Body of pancreas (tissue), 4 donors: ENCODE measurements at places on chromosomes 4 and X. TPM values are rescaled to one million over a fixed set of nuclear protein-coding genes. Genes with fewer than 3 reads are reported as not detected.

- H3K36me3 ChIP-seq, result no peaks in the 10 kb centered on the region
- no peak overlapping the region for H3K27ac ChIP-seq
- DNase-seq, result no peak
- no peaks in the 10 kb centered on the region for H3K27me3 ChIP-seq
These were observed 153.6 kb upstream of the INTU start for GRCh38 chr4:127479031-127479622.

GRCh38 chr4:186684889-186685309 is 38.8 kb downstream of the FAT1 start:
- H3K4me3 ChIP-seq, result no peak overlapping the region
- H3K27ac ChIP-seq, result peak overlapping the region; percentile 75
- H3K4me1 ChIP-seq, result peaks cover 34% of the 10 kb centered on the region
- DNase-seq, result no peak
- no peaks in the 10 kb centered on the region for H3K27me3 ChIP-seq

GRCh38 chr4:41408859-41409593 is 128.9 kb upstream of the LIMCH1 start:
- peaks cover 13% of the 10 kb centered on the region for H3K4me1 ChIP-seq
- H3K36me3 ChIP-seq, result no peaks in the 10 kb centered on the region
- H3K27me3 ChIP-seq, result no peaks in the 10 kb centered on the region
- H3K27ac ChIP-seq, result no peak overlapping the region

GRCh38 chrX:68420559-68420958 is 12.7 kb downstream of the OPHN1 start:
- DNase-seq, result no peak
- no peaks in the 10 kb centered on the region for H3K27me3 ChIP-seq
- H3K4me3 ChIP-seq, result no peak overlapping the region
- no peaks in the 10 kb centered on the region for H3K4me1 ChIP-seq
- no peaks in the 10 kb centered on the region for H3K36me3 ChIP-seq

DNA sequence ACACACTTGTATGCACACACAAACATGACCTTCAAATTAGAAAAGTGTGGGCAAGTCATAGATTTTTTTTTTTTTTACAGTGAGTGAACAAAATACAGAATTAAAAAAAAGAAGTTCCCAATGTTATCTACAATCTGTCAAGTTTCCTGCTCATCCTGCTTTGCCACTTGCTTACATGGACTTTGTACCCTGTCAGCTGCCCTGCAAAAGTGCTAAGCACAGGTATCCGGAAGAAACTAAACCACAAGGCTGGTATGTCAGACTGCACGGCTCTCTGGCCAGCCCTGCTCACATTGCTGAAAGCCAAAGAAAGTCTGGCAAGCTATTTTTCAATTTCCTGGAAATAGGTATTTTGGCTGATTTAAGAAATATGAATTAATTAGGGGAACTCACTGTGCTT is 38.9 kb upstream of the BCLAF3 start:
- no peaks in the 10 kb centered on the region for H3K27me3 ChIP-seq
- peaks cover 18% of the 10 kb centered on the region for H3K4me1 ChIP-seq
- DNase-seq, result peak; percentile 71

DNA sequence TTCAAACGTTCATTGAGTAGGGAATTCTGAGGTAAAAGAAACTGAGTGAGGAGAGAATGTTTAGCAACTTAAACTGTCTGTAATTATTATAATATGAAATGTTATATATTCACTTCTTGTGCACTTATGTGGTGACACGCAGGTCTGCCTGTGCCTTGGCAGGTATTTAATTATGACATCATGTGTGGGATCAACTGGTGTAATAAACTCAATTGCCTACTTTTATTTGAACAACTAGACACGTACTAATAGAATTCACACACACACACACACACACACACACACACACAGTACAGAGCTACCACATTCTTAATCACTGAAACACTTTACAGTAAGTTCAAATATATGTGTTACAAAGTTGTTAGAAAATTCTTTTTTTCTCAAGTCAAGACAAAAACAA is 20.7 kb upstream of the SLC25A31 start:
- H3K4me1 ChIP-seq, result no peaks in the 10 kb centered on the region
- DNase-seq, result no peak
- no peak overlapping the region for H3K4me3 ChIP-seq
- H3K27ac ChIP-seq, result no peak overlapping the region
- H3K36me3 ChIP-seq, result no peaks in the 10 kb centered on the region
- no peaks in the 10 kb centered on the region for H3K27me3 ChIP-seq

The ASB9 gene
- total RNA-seq, result 4.9 TPM

The GABRQ gene
- not detected for total RNA-seq

The GAGE12H gene
- total RNA-seq, result not detected

The RPL34 gene
- total RNA-seq, result 804 TPM

The MAGEB6 gene
- not detected for total RNA-seq

The TKTL2 gene
- not detected for total RNA-seq

The PIM2 gene
- 7.9 TPM for total RNA-seq

The TLR10 gene
- total RNA-seq, result not detected
